CD4-positive, CD25-positive, alpha-beta regulatory T cell (primary cell): ENCODE measurements at places on chromosomes 1 and 21.

DNA sequence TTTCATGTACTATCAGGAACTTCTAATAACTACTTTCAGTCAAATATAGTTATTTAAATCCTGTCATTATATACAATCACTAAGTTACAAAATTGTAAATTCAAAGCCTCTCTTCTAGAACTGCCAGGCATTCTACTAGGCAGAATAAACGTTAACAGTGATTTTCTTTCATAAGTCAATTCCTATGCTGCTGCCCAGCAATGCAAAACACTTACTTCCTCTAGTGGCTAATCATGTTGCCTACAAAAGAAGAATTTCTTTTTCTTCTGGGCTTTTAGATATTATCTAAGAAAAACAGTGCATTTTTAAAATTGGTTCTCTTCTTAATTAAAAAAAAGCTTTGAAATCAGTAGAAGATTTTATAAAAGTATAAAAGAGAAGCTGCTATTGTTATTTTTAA lies 509.8 kb upstream of the ADAMTS5 start:
- DNase-seq = no peak

DNA sequence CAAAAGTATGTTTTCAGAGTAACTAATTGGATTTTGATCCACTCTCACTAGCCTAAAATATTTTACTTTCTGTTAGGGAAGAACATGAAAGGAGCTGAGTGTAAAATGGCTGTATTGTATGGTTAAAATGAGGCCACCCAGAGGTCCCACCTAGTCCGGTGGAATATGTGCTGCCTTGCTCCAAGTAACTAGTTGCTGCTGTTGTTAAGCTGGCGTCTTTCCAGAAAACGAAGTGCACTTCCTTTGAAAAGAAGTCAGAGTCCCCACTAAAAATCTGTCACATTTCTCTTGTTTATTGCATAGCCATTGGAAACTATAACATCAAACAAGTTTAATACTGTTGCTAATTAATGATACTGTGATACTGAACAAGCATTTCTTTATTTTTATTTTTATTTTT lies 3.2 kb downstream of the SLC25A33 start:
- no peak for DNase-seq

GRCh38 chr1:110524311-110525248 lies 5.6 kb upstream of the KCNA10 start:
- DNase-seq = peak; percentile 19

DNA sequence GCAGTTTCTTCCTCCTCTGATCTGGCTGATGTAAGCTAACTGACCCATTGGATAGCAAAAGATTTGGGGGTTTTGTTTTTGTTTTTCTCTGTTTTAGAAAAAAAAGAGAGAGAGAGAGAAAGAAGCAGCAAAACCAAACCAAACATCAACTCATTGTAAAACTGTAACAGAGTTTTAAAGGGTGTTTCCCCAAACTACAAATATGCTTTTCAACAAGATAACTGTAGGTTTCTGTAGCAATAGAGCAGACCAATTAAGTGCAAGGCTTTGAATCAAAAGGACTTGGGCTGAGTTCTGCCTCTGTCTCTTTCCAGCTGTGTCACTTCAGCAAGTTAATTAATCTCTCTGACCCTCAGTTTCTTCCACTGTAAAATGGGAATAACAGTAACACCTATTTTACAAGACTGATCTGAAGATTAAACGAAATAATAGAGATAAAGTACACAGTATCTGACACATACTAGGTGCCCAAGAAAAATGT lies 44.5 kb downstream of the RRAGC start:
- no peak for DNase-seq

DNA sequence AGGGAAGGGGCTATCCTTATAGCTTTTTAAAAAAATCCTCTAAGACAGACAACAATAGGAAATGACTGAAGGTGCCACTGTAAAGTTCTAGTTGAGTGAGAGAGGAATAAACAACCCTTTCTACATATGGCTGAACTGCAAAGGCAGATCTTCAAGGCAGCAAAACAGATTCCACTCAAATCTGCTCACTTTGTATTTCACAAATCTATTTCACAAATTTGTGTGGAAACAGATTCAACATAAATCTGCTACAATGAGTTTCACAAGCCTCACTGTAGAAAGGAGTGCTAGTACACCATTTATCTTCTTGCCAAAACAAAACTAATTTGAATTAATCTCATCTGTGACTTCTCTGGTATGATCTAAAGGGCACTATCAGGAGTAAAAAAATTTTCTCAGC lies 451.3 kb downstream of the PLA2G4A start:
- no peak for DNase-seq
